Spleen (tissue), 13 donors: ENCODE measurements at places on chromosomes 3 and 15. TPM values are rescaled to one million over a fixed set of nuclear protein-coding genes. Genes with fewer than 3 reads are reported as not detected.

- DNase-seq = no peak
These were observed 5.4 kb downstream of the MGLL start for GRCh38 chr3:127816783-127817405.

- no peak for DNase-seq
These were observed 27.1 kb downstream of the TBC1D2B start for GRCh38 chr15:78050441-78050809.

Gene CCDC39
- not detected for total RNA-seq

Gene ACOX2
- total RNA-seq = 3.3 TPM

DNA sequence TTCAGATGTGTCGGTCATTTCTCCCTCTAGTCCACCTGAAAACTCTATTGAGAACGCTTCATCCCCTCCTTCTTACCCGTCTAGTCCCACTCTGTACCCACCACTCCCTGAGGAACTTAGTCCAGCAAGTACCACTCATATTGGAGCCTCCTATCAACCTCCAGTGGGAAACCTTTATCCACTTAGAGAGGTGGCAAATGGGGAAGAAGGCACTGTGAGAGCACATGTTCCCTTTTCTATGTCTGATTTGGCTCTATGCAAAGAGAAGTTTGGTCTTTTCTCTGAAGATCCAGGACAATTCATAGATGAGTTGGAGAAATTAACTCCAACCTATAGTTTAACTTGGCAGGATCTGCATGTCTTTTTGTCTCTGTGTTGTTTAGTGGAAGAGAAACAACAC lies 17.0 kb upstream of the RPN1 start:
- no peak for DNase-seq

DNA sequence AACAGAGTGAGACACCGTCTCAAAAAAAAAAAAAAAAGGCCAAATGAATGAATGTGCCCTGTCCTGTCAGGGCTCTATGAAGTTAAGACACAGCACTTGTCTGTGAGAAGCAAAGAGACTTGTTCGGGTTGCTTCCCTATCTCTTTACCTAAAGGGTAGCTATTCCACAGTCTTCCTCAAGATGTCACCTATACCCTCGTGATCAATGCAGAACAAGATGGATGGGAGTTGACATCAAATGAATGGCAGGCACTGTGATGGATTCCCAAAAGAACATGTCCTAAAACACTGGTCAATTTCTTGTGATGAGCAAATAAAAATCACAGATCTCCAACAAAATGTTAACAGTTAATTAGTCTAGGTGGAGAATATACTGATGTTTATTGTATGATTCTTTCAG lies 9.5 kb downstream of the TADA3 start:
- DNase-seq = no peak

DNA sequence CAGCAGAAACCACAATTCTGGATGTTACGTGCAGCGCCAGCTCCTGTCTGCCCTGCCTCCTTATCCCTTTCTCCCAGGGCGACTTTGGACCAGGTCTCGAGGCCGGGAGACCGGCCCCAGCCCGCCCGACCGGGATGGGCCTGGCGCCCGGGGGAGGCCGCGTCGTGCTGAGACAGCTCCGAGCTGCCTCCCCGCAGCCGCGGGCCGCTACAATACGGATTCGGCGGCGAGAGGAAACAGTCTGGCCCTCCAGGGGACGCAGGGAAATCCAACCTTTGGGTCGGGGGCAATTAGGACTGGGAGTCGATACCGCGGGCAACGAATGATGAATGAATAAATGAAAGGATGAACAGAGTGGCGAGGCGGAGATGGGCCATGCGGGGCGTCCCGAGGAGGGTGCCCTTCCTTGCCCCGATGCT lies 537 bp downstream of the GRAMD2A start:
- DNase-seq = no peak

- no peak for DNase-seq
These were observed 188.3 kb upstream of the CNTN4 start for GRCh38 chr3:1910322-1910721.

- DNase-seq = no peak
These were observed 77.8 kb upstream of the DCBLD2 start for GRCh38 chr3:98979296-98979695.

DNA sequence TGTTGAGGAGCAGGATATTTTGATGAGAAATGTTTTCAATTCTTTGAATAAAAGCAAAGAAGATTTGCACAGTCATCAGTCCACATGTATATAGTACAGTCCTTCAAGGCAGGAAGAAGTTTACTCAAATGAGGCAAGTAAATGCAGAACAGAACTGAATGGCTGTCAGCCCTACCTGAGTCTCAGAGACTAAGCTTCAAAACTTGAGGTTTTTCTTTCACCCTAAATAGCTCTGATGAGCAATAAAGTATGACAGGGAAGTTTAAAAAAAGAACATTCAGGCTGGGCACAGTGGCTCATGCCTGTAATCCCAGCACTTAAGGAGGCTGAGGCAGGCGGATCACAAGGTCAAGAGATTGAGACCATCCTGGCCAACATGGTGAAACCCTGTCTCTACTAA lies 232.5 kb downstream of the SUCLG2 start:
- DNase-seq = no peak

DNA sequence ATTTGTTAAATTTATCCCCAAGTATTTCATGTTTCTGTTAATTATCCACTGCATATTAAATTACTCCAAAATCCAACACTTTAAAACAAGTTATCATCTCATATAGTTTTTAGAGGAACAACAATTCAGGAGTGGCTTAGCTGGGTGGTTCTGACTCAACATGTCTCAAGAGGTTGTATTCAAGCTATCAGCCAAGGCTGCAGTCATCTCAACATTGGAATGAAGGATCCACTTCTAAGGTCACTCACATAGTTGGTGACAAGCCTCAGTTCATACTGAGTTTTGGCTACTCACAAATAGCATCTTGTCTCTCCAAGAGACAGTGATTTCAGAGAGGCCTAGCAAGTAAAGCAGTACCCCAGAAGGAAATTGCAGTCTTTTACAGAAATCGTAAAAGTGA lies 134.7 kb downstream of the NR2E3 start:
- no peak for DNase-seq

GRCh38 chr3:176447369-176447768 lies 749.9 kb downstream of the TBL1XR1 start:
- DNase-seq = no peak

DNA sequence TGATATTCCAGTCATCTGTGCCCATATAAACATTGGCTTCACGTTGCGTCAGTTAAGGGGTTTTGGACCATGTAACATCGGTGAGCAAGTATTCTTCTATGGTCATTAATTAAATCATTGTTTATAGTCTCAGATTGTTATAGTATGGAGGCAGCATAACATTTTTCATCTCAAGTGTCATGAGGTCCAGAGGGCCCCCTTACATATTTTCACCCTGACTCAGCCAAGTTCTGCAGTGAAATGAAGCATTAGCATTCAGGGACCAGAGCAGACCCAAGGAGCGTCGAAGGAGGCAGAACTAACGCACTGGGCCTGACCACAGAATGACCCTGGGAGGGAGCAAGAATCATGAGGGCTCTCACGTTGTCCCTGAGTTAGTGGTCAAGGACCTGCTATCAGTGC lies 171.5 kb downstream of the LRTM1 start:
- DNase-seq = no peak

Gene CASR
- 1.5 TPM for total RNA-seq

DNA sequence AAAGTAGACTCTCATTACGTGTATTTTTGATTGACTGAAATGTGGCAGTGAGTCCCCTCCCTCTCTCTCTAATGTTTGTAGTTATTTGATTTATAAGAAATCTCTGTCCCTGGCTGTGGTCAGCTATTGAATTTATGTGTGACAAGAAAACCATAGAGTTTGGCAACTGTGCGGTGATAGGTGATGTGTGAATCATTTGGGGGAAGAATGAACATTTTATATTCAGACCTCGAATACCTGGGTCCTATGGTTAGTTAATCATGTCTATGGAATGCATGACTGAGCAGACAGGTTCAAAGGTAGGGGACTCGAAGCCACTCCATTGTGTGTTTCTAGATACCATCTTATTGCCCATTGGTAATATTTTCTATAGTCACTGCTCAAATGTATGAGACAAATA lies 712.1 kb downstream of the MECOM start:
- no peak for DNase-seq
